ENCODE measurements at places on chromosomes 2 and 18. TPM values are rescaled to one million over a fixed set of nuclear protein-coding genes. Genes with fewer than 3 reads are reported as not detected.

DNA sequence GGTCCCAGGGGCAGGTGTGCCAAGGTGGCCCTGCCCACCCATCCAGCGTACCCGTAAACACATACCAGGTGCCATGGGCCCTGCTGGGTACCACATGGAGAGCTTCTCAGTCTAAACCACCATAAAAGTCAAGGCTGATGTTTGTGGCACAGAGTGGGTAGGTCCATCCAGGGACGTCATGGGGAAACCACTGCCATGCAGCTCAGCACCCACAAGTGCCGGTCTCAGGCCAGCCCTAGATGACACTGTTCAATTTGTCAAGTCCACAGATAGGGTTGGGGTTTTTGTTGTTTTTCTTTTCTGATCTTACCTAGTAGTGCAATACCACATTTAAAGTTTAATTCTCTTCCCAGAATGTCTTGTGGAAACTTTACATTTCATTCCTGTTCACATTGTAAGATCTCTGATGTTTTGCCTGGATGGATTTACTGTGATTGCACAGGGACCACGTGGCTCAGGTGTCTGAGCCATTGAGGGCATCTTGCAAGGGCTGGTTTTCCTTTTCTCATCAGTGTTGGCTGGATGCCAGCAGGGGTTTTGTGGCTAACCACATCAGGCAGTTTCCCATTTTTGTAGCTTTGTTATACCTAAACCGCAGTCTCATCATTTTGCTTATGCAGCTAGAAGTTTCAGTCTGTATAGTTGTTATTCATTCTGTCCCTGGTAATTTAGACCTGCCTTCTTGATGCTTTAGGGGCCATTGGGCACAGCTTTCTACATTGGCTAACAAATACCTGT, 64.7 kb downstream of the STK25 start:
- DNase-seq: no peak

The RNF144A gene
- total RNA-seq: 83.1 TPM

The NPAS2 gene
- 45.0 TPM for total RNA-seq

The PROM2 gene
- not detected for total RNA-seq

- DNase-seq: no peak
These were observed 5.4 kb upstream of the SPOPL start for GRCh38 chr2:138496096-138496651.

DNA sequence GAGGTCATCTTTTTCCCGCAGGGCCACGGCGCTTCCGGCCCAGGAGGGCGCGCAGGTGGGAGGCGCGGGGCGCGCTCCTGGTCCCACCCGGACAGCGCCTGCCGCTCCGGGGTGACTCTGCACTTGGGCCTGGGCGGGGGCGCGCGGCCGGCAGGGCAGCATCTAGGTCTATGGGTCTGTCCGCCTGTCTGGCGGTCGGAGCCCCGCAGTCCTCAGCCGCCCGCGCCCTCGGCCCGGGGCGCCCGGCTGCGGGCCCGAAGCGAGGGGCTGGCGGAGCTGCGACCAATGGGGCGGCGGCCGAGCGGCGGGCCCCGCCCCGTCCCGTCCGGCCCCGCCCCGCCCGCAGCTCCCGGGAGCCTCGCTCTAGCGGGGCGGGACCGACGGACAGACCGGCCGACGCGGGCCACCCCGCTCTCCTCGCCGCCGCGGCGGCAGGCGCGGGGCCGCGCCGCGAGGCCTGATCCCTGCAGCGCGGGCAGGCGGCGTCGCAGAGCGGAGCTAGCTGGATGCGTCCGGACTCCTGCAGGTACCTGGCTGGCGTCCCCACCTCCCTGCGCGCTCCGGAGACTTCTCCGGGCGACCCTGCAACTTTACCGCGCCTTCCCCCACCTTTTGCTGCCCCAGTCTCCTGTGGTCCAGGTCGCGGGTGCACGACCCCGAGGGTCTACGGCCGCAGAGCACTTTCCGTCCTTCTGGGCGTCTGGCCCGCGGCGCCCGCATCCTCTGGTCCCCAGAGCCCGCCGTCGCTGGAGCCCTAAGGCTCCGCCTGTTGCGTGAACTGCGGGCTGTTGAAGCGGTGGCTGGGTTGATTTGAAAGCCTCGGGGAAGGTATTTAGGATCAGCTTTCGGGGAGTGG, at the start of gene KCNS3:
KCNS3 (plus strand) TSS at position 387 of the 856 bp plus-strand sequence. CDS start 52,342 bp downstream, outside the sequence.
- DNase-seq: peak; percentile 67

DNA sequence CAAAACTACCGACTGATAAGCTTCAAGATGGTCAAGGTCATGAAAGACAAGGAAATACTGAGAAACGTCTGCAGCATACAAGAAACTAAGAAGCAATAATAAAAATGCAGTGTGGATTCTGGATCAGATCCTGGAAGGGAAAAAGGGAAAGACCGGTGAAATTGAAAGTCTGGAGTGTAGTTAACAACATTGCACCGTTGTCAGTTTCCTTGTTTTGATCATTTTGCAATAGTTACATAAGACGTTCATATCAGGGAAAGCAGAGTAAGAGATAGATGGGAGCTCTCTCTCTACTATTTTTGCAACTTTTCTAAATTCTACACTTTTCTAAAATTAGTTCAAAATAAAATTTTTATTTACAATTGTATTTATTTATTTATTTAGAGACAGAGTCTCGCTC, 15.0 kb upstream of the ZNF407 start:
- no peak for DNase-seq

DNA sequence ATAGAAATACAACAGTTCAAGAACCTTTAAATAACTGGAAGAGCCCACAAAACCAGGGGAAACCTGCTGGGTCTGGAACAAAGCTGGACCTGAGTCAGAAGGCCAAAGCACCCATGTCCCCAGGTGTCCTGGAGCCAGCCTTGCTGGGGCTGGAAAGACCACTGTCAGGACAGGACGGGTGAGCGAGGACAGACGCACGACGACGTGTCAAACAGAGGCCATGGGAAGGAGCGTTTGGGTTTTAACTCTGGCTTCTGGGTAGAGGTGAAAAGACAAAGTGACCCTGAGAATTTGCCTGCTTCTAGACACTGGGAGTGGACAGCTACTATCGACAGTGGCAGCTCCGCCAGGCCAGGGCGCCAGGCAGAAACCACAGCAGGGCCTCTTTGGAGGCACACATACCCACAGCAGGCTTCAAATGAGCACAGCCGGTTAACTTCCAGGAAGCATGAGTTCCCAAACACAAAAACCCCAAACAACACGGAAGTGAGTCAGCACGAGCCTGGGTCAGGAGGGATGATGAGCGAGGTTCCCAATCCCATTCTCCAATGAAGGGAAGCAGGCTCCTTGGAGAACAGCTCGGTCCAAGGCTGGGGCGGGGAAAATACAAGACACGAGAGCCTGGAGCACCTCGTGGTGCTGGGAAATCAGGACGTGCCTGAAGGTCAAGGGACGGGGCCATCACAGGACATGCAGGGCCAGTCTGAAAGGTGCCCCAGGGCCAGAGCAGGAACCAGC, 208.0 kb downstream of the TWIST2 start:
- no peak for DNase-seq

- peak; percentile 86 for DNase-seq
These were observed 206.7 kb downstream of the HDAC4 start for GRCh38 chr2:239193925-239194677.

- no peak for DNase-seq
These were observed 252.4 kb downstream of the LPIN1 start for GRCh38 chr2:11998626-11999378.

The ZC3H6 gene
- total RNA-seq: 2.0 TPM

GRCh38 chr2:240066489-240066888, 13.2 kb upstream of the OR6B3 start:
- DNase-seq: no peak

The CHST9 gene
- total RNA-seq: not detected

- no peak for DNase-seq
These were observed 54.5 kb upstream of the ZNF804A start for GRCh38 chr2:184543832-184544231.

GRCh38 chr2:27407798-27408491, 1.4 kb downstream of the PPM1G start:
- DNase-seq: peak; percentile 69

DNA sequence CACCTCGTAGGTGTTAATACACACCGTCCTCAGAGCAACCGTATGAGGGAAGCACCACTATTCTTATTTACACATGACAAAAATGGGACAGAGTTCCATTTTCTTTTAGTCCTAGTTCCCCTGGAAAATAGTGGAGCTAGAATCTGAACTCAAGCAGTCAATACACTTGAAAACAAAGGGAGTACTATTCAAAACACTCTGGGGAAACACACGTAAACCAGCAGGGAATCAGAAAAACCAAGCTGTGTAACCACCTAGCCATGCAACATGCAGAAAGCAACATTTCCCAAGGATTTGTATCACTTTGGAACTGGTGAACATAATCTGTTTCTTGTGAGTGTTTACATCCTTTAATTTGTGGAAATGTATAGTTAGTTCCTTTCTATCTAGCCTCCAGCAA, 208.2 kb downstream of the UBE2E3 start:
- peak; percentile 55 for DNase-seq

The MRPL30 gene
- total RNA-seq: 92.6 TPM

GRCh38 chr18:32542221-32542798, 71.6 kb upstream of the GAREM1 start:
- DNase-seq: no peak

DNA sequence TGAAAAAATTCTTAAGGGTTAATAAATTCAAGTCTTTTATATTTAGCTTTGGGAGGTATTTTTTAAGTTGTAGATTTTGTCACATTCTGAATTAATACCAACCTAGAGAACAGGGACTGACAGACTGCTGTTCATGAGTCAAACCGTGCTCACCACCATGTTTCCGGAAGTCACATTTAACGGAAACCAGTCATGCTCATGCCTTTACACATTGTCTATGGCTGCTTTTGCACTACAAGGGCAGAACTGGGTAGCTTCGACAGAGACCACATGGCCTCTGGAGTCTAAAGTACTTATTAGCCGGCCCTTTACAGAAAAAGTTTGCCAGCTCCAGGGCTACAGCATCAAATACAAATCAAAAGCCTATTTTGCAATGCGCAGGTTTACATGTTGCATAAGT, 33.3 kb downstream of the LONRF2 start:
- DNase-seq: no peak

DNA sequence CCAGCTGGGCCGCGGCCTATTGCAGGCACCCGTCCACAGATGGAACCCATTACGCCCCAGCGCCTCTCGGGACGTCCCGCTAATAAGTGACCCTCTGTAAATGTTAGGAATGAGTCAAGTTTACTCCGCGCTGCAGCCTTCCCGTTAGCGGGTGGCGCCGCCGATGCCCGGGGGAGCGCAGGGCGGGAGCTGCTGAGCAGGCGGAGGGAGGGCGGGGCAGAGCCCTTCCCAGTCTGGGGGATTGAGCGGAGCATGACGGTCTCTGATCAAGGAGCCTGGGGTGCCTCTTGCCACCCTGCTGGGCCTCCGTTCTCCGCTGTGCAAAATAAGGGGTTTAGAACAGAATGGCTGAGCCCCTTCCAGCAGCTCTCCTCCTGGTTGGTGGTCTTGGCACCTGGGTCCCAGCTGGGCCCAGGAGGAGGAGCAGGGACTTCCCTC, 10.5 kb downstream of the CROCC2 start:
- no peak for DNase-seq

GRCh38 chr2:232255033-232255432, 123.5 kb upstream of the ALPP start:
- DNase-seq: no peak

DNA sequence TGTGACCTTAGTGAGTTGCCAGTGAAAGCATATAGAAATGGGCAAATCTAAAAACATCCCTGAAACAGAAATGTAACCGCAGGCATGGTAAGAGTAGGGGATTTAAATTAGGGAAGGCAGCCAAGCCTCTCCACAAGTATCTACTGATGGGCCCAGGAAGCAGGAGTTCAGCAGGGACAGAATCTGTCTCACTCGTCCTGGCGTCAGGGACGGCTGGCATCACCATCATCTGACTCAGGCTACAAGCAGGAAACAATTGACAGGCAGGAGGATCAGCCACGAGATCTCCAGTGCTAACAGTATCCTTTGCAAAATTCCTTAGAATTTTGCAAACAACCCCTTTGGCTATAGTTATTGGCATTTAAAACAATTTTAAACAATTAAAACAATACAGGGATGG, 61.3 kb downstream of the SMAD4 start:
- no peak for DNase-seq

The MARCO gene
- not detected for total RNA-seq

The C2orf66 gene
- total RNA-seq: not detected

The MAB21L4 gene
- not detected for total RNA-seq

The PPP3R1 gene
- 20.3 TPM for total RNA-seq

Data from SK-MEL-5 (cell line).